ENCODE measurements at places on chromosomes 7 and 10. TPM values are rescaled to one million over a fixed set of nuclear protein-coding genes. Genes with fewer than 3 reads are reported as not detected.

GRCh38 chr7:104486931-104487330, 158.5 kb downstream of the LHFPL3 start:
- no peaks in the 10 kb centered on the region for H3K4me1 ChIP-seq
- no peak for DNase-seq
- H3K36me3 ChIP-seq: no peaks in the 10 kb centered on the region
- peaks cover 8% of the 10 kb centered on the region for H3K27me3 ChIP-seq
- H3K27ac ChIP-seq: no peak overlapping the region
- H3K4me3 ChIP-seq: no peak overlapping the region

DNA sequence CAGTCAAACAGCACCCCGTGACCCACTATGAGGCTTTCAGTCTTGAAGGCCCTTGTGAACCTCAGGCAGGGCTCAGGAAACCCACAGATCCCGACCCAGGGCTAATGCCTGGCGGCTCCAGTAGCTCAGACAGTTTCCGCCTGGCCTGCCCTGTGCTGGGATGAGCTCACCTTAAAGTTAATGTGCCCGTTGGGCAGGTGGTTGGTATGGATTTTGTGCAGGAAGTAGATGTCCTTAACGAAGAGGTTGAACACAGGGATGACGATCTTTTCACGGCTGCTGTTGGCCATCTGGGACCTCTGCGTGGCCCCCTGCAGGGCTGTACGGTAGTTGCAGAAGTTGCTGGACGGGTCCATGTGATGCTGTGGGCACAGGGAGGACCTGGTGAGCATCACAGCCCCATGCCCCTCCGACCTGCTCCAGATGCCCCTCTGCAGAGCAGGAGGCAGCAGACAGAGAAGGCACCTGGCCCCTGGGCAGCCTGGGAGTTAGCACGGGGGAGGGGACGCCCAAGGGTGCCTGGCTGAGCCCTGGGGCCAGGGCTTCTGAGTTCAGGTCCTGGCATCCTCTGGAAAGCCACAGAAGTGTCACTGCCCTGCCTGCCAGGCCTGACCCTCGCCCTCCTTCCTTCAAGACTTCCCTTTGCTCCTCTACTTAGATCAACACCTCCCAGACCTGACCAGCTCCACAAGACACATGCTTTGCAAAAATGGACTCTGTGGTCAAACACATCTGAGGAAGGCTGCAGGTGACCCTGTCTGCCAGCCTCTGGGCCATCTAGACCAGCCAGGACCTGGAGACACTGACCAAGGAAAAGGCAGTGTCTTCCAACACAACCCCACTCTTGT, 59.8 kb downstream of the CSGALNACT2 start:
- no peaks in the 10 kb centered on the region for H3K36me3 ChIP-seq
- no peak overlapping the region for H3K27ac ChIP-seq
- H3K4me1 ChIP-seq: no peaks in the 10 kb centered on the region
- no peak overlapping the region for H3K4me3 ChIP-seq

GRCh38 chr7:70598976-70599375, 533.0 kb upstream of the GALNT17 start:
- H3K4me3 ChIP-seq: no peak overlapping the region
- no peaks in the 10 kb centered on the region for H3K27me3 ChIP-seq
- no peak overlapping the region for H3K27ac ChIP-seq
- peak; percentile 81 for DNase-seq
- H3K4me1 ChIP-seq: peaks cover 11% of the 10 kb centered on the region

GRCh38 chr10:112716924-112717413, 233.1 kb upstream of the TCF7L2 start:
- no peaks in the 10 kb centered on the region for H3K27me3 ChIP-seq
- H3K27ac ChIP-seq: no peak overlapping the region
- H3K36me3 ChIP-seq: no peaks in the 10 kb centered on the region
- DNase-seq: peak; percentile 60
- H3K4me3 ChIP-seq: no peak overlapping the region

- no peak for DNase-seq
- H3K27ac ChIP-seq: no peak overlapping the region
- no peaks in the 10 kb centered on the region for H3K4me1 ChIP-seq
- H3K4me3 ChIP-seq: no peak overlapping the region
- H3K27me3 ChIP-seq: peaks cover 24% of the 10 kb centered on the region
These were observed 114.5 kb downstream of the TMEM130 start for GRCh38 chr7:98755138-98755898.

DNA sequence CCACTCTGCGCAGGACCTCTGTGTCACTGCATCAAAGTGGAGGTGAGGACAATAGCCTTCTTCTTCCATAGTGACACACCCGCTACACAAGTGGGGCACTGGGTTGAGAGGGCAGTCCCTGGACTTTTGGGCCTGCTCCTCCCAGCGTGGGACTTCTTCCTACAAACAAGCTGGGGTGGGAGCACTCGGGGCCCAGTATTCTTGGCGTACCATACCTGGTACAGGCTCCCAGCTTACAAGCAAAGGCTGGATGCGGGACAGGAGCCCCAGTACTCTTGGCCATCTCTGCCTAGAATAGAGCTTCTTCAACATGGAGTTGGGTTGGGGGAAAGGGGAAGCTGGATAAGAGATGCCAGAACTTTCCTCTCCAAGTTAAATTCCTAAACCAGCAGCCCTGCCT, 426.8 kb upstream of the FOXK1 start:
- no peaks in the 10 kb centered on the region for H3K36me3 ChIP-seq
- no peak overlapping the region for H3K4me3 ChIP-seq
- no peak for DNase-seq
- no peaks in the 10 kb centered on the region for H3K4me1 ChIP-seq

- no peak for DNase-seq
- peaks cover 44% of the 10 kb centered on the region for H3K4me1 ChIP-seq
- H3K36me3 ChIP-seq: peaks cover 13% of the 10 kb centered on the region
These were observed 2.3 kb upstream of the CUZD1 start for GRCh38 chr10:122847782-122848604.

DNA sequence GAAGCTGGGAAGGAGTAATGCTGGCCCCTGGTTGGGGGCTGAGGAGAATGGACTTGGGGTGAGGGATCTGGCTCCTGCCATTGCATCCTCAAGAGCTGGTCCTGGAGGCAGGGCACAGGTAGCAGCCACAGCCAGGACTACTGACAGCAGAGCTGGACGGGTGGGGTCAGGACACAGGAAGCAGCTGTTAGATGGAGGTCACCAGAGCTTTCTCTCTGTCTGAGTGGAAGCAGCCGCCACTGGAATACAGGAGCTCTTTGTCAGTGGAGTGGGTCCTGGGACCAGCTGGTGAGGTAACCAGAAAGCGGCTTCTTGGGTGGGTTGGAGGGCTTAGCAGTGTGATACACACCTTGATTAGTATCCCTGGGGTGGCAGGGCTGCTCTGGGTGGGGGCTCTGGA, 58.1 kb upstream of the AQP1 start:
- no peak for DNase-seq
- peaks cover 29% of the 10 kb centered on the region for H3K36me3 ChIP-seq
- H3K4me3 ChIP-seq: no peak overlapping the region

GRCh38 chr7:47071866-47072265, 510.0 kb downstream of the TNS3 start:
- no peaks in the 10 kb centered on the region for H3K27me3 ChIP-seq
- no peak overlapping the region for H3K27ac ChIP-seq
- no peak overlapping the region for H3K4me3 ChIP-seq
- no peak for DNase-seq

DNA sequence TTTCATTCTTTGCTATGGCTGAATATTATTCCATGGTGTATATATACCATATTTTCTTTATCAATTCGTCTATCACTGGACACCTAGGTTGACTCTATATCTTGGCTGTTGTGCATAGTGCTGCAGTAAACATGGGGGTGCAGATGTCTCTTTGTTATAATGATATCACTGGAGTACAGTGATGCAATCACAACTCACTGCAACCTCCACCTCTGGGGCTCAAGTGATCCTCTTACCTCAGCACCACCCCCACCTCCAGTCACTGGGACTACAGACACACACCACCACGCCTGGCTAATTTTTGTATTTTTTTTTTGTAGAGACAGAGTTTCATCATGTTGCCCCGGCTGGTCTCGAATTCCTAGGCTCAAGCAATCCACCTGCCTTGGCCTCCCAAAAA, 15.6 kb downstream of the KLHL7 start:
- H3K4me1 ChIP-seq: peaks cover 5% of the 10 kb centered on the region
- no peak overlapping the region for H3K4me3 ChIP-seq
- H3K27me3 ChIP-seq: no peaks in the 10 kb centered on the region
- no peak overlapping the region for H3K27ac ChIP-seq
- H3K36me3 ChIP-seq: peaks cover 17% of the 10 kb centered on the region

DNA sequence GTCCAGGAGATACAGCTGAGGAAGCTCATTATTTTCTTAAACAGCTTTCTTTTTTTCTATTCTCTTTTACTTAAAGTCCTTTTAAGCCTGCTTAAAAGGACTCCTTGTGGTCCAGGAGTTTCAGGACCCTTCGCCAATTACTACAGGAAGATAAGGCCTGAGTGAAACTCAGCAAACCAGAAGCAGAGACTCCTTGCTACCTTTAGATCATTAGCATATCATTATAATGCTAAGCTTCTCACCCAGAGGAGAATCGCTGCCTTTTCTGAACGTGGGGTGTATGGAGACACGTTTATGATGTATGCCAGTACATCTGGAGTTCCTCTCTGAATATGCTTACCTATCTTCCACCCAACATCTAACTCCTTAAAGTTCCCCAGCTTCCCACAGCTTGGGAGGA, 47.5 kb downstream of the ANKMY2 start:
- no peak overlapping the region for H3K27ac ChIP-seq
- H3K4me1 ChIP-seq: no peaks in the 10 kb centered on the region
- DNase-seq: no peak
- H3K36me3 ChIP-seq: peaks cover 39% of the 10 kb centered on the region
- no peak overlapping the region for H3K4me3 ChIP-seq
- no peaks in the 10 kb centered on the region for H3K27me3 ChIP-seq

DNA sequence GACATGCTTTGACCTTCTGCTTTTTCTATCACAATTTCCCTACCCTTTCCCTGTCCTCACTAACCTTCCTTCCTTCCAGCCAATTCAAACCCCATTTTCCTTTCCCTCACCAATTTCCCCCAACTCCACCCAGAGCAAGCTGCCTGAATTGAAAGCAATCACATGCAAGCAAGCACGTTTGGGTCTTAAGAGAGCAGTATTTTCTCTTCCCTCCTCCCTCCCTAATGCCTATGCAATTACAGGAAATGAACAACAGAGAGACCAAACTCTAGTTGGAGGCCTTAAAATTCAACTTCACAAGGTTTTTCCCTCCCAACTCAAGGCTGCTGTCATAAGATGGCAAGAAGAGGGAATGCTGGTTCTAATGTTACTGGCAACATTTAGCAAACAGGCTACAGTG, 117.2 kb downstream of the MYOF start:
- H3K4me3 ChIP-seq: no peak overlapping the region
- H3K4me1 ChIP-seq: no peaks in the 10 kb centered on the region
- H3K27me3 ChIP-seq: no peaks in the 10 kb centered on the region
- H3K36me3 ChIP-seq: peaks cover 87% of the 10 kb centered on the region

HUS1 gene
- total RNA-seq: 39.9 TPM

CYP2C19 gene
- total RNA-seq: not detected

TMEM213 gene
- not detected for total RNA-seq

ERLIN1 gene
- 38.0 TPM for total RNA-seq

SH2D4B gene
- not detected for total RNA-seq

LIPK gene
- not detected for total RNA-seq

VIPR2 gene
- total RNA-seq: not detected
